ENCODE measurements at places on chromosomes 5 and 9.

- no peak for DNase-seq
Observed at GRCh38 chr9:80158131-80158530, 586.4 kb downstream of the TLE4 start.

GRCh38 chr9:111356481-111357244 lies 26.6 kb upstream of the OR2K2 start:
- DNase-seq: peak; percentile 59

DNA sequence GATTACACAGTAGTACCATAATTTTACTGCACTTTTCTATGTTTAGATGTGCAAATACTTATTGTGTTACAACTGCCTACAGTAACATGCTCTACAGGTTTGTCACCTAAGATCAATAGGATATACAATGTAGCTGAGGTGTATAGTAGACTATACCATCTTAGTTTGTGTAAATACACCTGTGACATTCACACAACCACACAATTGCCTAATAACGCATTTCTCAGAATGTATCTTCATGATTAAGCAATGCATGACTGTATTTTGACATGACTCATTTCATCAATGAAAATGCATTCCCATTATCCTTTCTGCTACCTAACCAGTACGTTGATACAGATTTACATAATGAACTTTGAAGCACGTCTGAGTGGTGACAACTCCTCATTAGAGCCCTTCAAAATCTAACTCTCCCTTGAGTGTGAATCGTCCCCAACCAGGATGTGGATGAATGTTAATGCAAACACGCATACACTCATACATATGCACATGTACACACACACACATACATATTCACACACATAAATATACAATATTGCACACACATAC lies 28.4 kb downstream of the GZMK start:
- no peak for DNase-seq

DNA sequence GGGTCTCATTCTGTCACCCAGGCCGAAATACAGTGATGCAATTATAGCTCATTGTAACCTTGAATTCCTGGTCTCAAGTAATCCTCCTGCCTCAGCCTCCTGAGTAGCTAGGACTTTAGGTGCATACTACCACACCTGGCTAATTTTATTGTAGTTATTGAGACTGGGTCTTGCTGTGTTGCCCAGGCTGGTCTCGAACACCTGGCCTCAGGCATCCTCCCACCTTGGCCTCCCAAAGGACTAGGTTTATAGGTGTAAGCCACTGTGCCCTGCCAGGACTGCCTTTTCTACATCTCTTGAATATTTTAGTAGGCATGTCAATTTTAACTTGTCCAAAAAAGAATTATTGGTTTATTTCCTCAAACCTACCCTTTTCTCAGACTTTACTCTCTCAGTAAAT lies 16.9 kb downstream of the DENND4C start:
- no peak for DNase-seq

GRCh38 chr9:76452839-76453238 lies 6.1 kb upstream of the GCNT1 start:
- no peak for DNase-seq

DNA sequence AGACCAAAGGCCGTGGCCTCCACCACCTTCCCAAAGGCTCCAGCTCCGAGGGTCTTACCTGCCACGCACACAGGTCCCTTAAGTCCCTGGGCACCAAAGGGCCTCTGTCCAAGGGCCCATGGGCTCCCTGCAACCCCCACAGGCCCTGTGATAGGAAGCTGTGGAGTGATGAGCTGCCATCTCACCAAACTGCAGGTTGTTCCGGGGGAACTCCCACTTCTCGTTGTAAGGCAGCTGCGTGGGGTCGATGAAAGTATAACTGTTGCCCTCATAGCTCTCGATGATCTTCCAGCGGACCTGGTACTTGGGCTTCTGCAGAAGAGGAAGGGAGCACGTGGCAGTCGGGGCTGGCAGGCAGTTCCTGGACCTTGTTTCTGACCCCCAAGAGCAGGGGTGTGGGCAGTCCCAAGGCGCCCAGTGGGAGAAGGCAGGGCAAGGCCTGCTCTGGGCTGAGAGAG lies 24.8 kb downstream of the CSF1R start:
- DNase-seq: no peak

- DNase-seq: no peak
Observed at GRCh38 chr9:99178912-99179872, 42.5 kb downstream of the ALG2 start.

DNA sequence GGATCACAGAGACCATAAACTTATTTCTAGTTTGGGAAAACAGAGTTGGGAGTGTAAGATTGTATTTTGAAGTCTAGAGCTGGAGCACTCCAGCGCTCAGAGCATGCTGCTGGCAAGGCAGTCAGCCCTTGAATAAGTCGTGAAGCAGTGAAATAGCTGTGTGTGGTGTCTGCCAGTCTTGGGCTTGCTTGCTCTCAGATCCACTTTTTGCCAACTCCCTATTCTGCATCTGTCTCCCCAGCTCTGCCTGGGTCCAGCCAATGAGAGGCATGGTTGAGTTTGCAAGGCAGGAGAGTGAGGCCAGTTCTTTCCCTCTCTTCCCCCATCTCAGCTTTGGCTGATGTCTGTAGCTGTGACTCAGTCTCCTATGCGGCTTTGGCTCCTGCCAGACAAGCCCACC lies 23.3 kb upstream of the RASGRF2 start:
- no peak for DNase-seq

DNA sequence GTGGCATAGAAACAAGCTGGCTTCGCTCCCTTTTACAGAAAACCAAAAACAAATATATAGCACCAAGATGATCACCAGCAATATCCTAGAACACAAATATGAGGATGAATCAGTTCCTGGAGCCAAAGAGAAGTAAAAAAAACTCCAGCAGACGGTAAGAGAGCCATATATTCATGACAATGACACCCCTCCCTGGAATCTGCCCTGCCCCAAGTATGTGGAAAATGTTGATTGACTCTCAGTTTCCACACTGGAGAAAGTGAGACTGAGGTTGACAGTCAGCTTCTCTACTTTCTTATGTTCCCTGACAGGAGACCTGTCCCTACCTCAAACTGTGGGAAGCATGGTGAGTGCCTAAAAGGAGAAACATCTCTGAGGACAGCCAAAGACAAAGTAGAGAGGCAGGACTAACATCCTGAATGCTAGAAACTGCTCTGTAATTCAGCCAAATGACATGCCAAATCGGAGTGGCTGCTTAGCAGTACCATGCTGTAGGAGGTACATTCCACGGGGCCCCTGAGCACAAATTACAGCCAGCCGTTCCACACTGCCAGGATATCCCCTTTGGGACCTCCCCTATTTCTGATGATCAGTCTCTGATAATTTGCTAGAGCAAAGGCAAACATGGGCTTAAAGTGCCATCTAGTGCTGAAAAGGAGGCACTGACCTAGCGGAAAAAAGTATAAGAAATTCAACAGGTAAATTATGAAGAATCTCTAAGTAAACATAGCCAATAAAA lies 424.0 kb upstream of the RGMB start:
- no peak for DNase-seq

GRCh38 chr9:94839398-94839797 lies 112.9 kb downstream of the AOPEP start:
- DNase-seq: no peak

Data from dermis microvascular lymphatic vessel endothelial cell (primary cell).